ENCODE measurements at places on chromosomes 7 and 10.

DNA sequence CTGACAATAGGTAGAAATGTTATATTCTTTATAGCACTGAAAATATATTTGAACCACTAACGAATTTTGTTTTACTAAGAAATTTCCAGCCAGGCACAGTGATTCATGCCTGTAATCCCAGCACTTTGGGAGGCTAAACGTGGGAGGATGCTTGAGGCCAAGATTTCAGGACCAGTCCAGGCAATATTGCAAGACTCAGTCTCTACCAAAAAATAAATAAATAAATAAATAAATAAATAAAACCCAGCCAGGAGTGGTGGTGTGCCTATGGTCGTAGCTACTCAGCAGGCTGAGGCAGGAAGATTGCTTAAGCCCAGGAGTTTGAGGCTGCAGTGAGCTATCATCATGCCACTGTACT is 39.8 kb downstream of the PIP4K2A start:
- DNase-seq, result no peak

GRCh38 chr7:148708026-148708885 is 9.6 kb downstream of the CUL1 start:
- no peak for DNase-seq

DNA sequence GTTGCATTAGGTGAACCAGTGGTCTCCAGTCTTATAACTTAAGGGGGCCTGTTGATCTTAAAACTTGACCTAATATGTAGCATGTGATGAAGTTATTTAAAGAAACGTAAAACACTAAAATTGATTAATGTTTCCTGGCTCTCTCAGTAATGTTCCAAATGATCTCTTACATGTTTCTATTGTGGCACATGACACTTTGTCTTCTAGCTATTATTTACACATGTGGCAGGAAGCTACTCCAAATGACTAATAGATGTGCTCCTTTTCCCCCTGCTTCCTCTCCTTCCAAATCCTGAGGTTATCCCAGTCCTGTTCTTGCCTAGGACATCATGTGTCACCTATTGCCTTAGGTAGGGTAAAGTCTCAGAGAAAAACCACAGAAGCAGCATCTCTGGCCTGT is 89.4 kb downstream of the FAS start:
- no peak for DNase-seq

DNA sequence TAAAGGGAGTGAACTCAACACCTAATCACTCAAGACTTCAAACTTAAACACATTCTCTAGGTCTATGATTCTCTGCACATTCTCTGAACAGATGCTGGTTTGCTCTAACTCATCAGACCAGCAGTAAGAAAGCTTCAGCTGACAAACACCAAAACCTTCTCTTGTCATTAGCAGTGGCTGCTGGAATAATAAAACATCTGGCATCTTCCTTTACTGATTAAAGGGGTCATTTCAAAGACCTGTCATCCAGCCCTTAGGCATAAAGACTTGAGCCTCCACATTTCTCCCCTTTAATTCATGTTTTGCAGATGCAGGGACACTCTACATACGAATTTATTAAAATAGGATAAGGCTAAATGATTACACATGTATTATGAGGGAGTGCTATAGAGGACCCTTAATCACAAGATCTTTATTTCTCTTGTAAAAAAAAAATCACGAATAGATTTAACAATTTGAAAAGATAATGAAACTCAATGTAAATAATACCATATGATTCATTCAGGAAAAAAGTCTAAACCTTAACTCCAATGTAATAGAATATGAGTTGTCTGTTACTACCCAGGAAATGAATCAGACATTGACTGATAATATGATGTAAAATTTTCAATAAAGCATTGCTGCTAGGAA is 152.4 kb upstream of the GNAI1 start:
- DNase-seq, result no peak

DNA sequence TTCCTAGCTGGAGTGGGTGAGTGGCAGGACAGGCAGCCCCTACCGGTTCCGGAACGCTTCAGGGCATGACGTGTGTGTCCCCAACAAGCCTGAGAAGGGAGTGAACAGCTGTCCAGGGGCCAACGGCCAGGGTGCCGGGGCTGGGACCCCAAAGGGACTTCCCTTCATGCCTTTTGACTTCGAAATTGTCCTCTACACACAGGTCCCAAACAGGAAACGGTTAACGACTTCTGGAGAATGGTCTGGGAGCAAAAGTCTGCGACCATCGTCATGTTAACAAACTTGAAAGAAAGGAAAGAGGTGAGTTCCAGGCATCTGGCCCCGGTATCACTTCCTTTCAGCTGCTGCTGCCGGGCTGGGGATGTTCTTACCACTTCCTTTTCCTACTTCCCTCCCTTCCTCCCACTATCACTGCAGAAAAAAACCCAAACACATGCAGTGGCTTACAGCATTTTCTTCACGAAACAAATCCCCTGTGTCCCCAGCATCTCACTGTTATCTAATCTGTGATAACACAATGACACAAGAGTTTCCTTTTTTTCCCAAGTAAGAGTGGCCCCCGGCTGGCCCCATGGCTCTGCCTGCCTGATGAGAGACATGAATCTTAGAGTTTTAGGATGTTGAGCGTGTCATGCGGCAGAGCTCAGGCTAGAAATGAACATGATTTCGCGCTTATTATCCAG is 63.2 kb downstream of the MKI67 start:
- peak; percentile 54 for DNase-seq

DNA sequence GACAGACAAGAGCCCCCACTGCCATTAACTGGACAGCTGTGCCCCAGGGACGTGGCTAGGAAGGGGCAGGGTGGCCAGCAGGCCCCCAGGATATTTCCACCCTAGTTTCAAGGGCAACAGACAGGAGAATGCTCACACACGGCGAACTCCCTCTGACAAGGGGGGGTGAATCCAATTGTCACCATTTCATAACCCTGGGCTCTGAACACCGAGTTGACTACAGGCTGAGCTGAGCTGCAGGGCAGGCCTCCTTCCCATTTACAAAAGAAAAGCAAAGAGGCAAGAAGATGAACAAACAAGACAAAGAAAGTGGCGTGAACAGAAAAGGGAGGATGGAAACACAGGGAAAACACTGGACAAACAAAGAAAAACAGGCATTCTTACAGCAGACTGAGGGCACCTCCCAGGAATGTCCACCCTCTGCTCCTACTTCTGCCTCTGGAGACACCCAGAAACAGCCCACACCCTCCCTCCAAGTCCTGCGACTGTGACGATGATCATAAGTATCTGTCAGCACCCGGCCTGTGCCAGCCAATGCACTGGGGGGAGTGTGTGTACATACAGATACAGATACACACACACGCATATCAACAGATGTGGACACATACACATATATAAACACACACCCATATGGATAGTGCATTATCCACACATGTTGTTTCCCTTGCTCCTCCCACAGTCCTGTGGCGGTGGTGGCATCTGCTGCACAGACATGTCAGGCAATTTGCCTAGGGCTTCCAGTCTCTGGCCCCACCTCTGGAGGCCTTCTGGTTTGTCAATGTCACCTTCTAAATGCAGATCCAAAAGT is 66.2 kb downstream of the FAM53B start:
- DNase-seq, result no peak

DNA sequence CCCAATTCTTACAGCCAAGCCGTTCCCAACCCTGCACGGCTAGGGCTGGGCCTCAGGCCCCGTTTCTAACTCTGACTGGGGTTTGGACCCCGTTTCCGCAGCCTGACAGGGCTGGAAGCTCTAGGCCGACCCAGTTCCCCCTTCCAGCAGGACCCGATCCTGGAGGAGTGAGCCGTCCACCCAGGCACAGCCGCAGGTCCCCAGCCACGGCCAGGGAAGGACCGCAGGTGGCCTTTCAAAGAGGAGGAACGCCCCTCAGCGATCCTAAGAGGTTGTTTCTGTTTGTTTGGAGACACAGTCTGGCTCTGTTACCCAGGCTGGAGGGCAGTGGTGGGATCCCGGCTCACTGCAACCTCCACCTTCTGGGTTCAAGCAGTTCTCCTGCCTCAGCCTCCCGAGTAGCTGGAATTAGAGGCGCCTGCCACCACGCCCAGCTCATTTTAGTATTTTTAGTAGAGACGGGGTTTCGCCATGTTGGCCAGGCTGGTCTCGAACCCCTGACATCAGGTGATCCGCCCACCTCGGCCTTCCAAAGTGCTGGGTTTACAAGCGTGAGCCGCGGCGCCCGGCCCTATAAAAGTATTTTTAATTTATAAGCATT is 778 bp upstream of the GET4 start:
- no peak for DNase-seq

DNA sequence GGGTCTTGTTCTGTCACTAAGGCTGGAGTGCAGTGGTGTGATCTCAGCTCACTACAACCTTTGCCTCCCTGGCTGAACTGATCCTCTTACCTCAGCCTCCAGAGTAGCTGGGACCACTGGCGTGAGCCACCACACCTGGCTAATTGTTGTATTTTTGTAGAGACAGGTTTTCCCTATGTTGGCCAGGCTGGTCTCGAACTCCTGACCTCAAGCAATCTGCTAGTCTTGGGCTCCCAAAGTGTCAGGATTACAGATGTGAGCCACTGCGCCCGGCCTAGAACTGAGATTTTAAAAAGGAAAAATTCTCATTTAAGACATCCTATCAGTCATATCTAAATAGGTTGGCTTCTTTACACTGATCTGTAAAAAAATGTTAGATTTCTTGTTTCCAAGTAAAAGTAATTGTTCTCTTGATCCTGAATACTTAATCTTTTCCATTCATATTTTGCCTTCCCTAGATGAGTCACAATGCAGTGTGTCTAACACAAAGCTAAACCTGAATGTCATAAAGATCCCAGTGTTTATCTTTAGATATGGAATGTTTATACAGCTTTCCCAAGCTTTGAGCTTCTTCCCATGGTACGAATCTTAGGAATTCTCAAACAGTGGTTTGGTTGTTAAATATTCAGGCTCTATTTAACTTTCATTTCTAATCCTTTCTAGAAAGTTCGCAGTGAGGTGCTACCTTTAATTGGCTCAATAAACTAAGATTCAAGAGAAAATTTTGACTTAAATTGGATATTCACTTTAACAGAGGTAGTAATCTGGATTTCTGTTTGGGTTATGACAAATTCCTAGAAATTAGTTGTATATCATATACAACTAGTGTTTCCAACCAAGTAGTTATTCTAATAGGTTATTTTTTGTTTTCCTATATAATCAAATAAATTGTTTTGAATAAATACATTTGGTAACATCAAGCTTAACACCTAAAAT is 12.1 kb upstream of the LAMB1 start:
- no peak for DNase-seq

DNA sequence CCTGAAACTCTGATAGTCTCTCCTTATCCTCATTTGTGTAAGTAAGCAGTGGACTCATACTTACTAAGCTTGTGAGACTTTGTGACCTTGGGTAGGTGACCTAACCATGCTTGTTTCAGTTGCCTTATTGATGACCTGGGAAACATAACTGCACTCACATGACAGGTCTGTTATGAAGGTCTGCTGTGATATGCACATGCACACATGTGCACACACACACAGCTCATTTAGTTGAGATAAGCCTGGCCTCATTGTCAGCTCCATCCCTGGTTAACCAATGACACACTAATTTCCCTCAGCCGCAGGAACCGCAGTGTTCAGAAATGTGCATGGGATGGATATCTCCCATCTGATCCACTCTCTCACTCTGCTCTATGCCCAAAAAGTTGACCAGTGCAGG is 177.2 kb downstream of the GPAM start:
- DNase-seq, result no peak

GRCh38 chr7:8965177-8965576 is 531.8 kb downstream of the NXPH1 start:
- DNase-seq, result no peak

GRCh38 chr7:29476916-29477315 is 86.7 kb upstream of the PRR15 start:
- DNase-seq, result no peak

DNA sequence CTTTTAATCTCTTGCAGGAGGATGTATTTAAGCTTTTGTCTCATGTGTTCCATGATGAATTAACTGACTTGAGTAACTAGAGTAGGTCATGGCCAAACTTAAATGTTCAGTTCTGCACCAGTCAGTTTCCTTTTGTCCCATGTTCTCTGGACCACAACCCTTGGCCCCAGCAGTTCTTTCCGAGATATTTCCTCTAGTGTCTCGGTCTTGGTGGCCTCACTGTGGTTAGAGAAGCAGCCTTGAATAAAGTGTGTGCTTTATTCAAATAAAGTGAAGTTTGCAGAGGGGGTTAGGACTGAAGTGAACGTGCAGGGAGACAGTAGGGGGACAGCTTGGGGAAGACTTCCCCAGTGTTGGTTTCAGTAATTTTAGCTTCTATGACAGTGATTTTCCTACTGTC is 9.3 kb downstream of the ZNF212 start:
- DNase-seq, result no peak

DNA sequence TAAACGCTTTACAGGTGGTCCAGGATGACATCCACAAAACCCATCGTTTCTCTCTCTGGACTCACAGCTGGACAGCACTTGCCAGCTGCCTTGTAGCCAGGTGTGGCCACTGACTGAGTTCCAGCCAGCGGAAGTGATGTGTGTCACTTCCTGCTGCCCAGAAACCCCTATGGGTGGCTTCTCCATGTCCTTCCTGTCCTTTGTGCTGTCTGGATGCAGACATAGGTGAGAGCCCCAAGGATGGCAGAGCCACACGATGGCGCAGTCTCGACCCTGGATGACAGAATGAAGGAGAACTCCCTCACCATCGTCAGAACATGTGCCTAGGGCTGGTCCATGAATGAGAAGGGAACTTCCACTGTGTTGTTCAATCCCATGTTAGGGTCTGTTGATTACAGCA is 22.1 kb downstream of the NMT2 start:
- no peak for DNase-seq

- no peak for DNase-seq
These were observed 126.0 kb upstream of the NRBF2 start for GRCh38 chr10:63007112-63007511.

DNA sequence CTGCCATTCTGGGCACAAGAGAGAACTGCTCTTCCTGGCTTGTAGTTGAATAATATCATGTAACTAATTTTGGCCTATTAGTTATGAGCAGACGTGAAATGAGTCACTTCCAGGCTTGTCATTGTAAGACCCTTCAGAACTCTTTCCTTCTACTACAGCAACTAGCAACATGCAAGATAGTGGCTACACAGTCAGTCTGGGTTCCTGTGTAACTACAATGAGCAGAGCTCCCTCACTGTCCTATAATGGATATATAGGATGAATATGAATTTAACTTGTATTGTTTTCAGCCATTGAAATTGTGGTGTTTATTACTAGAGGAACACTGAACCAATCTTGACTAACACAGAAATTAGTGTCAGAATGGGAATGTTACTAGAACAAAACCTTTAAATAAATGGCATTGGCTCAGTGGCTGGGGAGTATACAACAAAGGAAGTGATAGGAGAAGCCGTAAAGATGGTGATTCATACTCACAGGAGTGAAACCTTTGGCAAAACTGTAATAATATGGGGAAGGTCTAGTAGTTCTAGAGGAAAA is 2.9 kb upstream of the MTPN start:
- no peak for DNase-seq

GRCh38 chr10:70145166-70145665 is 1.3 kb downstream of the TYSND1 start:
- peak; percentile 18 for DNase-seq

DNA sequence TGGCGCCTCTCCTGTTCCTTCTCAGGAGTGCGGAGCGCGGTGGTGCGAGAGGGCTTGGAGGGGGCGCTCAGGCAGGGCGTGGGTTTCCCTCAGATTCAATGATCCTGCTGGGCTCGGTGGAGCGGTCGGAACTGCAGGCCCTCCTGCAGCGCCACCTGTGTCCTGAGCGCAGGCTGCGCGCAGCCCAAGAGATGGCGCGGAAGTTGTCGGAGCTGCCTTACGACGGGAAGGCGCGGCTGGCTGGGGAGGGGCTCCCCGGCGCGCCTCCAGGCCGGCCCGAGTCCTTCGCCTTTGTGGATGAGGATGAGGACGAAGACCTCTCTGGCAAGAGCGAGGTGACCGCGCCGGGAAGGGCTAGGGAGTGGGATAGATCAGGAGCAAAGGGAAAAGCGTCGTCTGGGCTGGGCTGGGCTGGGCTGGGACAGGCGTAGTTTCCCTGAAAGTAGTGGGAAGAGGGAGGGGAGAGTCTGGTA is 17.0 kb downstream of the FAM131B start:
- peak; percentile 47 for DNase-seq
